ENCODE measurements at places on chromosomes 11 and 22.

DNA sequence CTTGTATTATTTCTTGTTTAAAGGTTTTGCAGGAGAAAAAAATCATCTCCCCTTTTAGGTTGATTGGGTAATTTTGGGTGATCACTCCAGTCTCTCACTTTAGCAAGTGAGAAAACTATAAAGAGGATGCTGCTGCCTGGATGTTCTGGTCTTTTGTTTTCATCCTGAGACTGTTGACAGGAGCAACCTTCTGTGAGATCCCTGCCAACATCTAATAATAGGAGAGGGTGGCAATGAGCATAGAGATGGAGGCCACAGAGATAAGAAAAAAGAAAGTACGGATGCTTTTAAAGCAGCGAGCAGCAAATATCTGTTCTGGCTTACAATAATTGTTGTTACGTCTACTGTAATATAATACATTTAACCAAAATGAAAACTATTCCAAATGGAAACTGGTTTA lies 293.6 kb upstream of the MTNR1B start:
- no peak for DNase-seq

DNA sequence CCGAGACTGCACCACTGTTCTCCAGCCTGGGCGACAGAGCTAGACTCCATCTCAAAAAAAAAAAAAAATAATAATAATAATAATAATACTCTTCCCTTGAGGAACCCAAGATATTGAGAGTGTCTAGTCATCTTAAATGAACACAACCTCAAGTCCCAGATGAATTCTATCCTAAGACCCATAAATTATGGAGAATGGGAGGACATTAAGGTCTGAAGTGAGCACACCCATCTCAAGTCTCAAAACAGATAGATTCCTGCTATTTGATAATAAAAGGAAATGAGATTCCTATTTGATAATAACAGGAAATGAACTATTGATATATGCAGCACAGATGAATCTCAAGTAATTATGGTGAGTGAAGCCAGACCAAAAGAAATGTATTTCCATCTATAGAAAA lies 51.5 kb downstream of the MAPK1 start:
- DNase-seq: no peak

GRCh38 chr22:22827187-22827939 lies 60.3 kb upstream of the IGLL5 start:
- DNase-seq: no peak

DNA sequence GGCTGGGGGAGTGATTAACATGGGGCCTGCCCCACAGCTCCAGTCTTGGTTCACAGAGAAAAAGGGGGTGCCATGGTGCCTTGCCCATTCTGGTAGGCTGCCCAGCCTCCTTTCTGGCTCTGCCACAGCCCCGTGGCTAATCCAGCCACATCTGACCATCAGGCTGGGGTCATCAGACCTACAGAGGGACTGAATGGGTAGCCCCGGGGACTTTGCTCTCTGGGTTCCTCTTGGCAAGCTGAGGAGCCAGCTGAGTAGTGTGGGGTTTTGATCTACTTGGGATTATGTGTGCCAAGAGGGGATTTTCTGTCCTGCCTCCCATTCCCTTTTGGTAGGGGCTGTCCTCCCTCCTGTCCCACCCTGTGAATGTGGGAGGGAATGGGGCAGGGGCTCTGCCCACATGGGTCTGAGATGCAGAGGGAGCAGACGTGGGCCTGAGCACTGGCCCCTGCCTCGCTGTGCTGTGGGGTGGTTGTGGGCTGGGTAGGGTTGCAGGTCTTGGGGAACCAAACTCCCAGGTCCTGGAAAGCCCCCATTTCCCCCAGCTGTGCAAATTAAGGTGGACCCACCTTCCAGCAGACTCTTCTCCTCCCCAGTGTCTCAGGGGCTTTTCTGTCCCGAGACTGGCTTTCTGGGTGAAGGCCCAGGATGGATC lies 32.0 kb downstream of the CD82 start:
- DNase-seq: no peak

DNA sequence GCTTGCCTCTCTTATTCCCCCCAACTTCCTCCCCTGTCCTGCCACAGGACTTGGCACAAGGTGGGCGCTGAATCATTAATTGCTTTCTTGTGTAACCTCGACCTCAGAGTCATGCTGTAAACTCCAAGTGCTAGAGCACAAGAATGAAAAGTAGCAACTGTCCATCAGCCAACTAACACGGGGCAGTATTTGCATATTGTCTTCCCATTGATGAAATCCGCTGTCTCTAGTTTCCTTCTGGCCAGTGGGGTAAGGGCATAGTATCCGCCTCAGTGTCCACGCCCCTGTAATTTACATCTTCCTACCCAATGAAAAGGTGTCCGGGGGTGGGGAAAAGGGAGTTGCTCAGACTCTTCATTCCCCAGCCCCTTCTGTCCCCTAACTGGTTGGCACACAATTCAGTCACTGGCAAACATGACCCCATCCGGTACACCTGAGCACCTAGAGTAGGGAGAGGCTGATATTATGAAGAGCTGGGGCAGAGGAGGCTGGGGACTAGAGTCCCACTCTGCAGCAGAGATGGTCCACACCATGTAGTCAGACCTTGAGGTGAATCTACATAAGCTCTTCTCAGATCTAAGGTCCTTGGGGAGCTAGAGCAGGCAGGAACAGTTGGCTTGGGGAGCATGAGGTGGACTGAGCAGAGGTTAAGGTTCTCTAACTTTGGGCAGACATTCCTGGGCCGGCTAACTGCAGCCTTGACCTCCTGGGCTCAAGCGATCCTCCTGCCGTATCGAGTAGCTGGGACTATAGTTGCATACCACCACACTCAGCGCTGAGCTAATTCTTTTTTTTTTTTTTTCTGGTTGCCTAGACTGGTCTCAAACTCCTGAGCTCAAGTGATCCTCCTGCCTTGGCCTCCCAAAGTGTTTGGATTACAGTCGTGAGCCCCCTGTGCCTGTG lies 6.8 kb upstream of the GGA1 start:
- DNase-seq: peak; percentile 57

DNA sequence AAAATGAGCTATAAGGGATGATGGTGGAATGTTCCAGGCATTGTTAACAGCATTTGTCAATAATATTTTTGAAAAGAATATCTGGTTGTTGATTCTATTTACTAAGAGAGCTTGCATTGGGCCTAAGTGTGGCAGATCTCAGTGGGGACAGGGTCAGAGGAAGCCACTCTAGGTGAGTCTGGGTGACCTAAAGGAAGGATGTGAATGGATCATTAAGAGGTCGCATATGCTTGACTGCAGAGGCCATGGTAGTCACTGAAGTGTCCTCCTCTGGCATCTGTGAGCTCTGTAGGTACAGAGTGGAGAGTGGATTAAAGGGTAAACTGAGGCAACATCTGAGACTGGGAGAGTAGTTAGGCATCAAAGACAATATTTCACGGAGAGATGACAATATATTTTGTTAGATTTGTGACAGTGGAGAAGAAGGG lies 37.9 kb upstream of the TOP3B start:
- DNase-seq: no peak

DNA sequence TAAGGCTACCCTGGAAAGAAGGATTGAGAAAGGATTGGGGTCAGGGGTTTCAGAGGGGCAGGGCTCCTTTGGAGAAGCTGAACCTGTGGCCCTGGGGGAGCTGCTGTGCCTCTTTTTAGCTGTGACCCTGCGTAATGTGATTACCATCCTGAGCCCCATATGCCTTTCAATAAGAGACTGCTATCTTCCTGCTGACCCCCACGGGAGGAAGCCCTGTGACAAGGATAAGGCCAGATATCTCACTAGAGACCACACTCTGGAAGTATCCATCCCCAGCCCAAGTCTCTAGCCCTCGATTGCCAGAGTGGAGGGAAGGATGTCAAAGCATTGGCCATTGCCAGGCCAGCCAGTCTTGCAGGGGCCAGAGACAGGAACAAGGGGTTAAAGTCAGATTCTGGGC lies 4.8 kb upstream of the SLC39A13 start:
- no peak for DNase-seq

- DNase-seq: no peak
Measured at GRCh38 chr22:16586170-16586569, 6.4 kb downstream of the CCT8L2 start.

GRCh38 chr22:45726081-45726480 lies 54.4 kb downstream of the ATXN10 start:
- DNase-seq: no peak

- DNase-seq: no peak
Measured at GRCh38 chr22:29212743-29213142, 7.0 kb downstream of the EMID1 start.

DNA sequence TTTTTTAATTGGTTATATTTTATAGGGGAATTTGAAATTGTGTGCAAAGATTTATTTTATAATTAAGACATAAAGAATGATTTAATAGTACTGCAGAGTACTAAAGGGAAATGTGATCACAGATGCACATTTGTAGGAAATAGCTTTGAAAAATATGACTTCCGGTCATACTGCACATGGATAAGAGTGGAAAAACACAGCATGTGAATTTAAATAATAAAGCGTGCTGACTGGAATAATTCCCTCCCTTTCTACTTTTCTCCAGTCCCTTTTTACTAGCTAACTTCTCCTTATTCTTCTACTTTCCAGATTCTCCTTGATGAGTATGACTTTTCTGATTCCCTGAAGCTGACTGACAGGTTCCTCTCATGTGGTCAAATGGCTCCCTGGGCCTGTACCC lies 238.4 kb upstream of the CTSC start:
- no peak for DNase-seq

DNA sequence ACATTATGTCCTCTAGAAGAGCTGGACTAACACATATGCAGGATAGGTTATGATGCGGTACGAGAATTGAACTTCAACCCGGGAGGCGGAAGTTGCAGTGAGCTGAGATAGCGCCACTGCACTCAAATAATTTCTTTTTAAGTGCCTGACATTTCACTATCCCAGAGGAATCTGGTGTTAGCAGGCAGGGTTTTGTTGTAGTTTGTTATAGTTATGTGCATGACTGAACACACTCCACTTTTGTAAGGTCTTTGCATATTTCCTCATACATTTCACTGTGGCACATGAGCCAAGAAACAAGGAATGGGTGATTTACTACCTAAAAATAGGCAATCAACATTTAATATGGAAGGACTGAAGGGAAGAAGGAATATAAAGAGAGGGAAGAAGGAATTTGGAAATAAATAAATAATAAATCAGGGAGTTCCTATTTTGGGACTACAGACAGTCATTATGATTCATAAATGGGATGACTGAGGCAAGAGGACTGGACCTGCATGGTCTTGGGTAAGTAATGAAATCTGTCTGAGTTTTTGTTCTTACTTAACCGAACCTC lies 8.7 kb upstream of the HIPK3 start:
- DNase-seq: peak; percentile 64

DNA sequence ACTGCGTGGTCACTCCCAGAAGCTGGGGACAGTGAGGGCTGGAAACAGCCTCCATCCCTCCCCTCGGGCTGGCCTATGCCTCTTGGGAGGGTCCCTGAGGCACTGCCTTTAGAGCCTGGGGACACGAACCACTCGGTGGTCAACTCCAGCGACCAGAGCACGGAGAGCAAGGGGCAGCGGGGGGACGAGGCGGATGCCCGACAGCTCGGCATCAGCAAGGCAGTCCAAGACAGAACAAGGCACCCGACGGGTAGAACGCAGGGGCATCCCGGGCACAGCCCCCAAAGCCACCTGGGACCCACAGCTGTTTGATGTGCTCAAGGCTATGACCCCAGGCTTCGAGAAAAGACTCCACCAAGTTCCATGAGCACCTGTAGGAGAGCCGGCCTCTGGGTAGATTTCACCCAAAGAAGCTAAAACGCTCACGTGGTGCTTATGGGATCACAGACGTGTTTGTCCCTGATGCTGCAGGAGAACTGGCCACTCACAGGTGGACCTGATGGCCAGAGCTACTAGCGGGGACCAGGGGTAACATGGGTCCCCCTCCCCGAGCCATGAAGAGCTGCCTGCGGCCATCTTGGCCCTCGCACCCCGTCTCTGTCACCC lies 510 bp upstream of the LSP1 start:
- no peak for DNase-seq

- no peak for DNase-seq
Measured at GRCh38 chr11:106369224-106369623, 291.8 kb downstream of the AASDHPPT start.

GRCh38 chr11:1202154-1202775 lies 20.6 kb upstream of the MUC5B start:
- no peak for DNase-seq

DNA sequence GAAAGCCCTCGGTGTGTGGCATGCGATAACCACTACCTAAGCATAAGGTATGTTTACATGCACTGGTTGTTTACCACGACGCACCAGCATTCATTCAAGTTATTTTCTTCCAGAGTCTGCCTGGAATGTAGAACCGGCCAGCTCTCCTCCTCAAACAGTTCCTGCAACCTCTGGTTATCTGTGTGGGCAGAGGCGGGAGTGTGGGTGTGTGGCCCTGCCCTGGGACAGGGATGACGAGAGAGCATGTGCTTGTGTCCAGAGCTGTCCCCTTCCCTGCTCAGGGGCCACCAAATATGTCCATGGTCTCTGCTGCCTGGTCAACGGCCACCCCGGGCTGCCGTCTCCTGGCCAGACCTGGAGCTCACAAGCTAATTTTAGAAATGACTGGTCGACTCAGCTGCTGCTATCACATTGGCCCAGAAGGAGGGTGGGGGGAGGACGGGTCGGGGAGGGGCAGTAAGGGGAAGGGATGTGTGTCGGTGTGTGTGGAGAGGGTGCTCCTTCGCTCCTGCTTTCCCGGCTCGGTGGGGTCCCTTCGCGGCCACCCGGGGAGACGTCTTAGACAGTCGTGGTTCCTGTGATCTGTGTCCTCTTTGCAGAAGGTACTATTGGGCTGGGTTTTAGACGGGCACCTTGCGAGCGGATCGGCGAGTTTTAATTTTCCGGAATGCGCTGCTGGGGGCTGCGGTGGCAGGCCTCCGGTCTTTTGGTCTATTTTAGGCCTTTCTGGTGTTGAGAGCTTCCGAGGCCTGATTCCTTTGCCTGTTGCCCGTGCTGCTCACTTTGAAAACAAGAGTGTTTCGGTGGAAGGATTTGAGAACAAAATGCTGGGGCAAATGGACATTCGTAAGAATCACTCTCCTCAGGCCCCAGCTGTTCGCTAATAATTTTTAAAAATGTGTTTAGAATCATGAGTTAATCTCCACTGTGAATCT lies at the start of gene MYO18B:
TSS of gene MYO18B (plus strand) at position 497 of the 935 bp plus-strand sequence. CDS start 18,905 bp downstream, outside the sequence.
- DNase-seq: no peak

DNA sequence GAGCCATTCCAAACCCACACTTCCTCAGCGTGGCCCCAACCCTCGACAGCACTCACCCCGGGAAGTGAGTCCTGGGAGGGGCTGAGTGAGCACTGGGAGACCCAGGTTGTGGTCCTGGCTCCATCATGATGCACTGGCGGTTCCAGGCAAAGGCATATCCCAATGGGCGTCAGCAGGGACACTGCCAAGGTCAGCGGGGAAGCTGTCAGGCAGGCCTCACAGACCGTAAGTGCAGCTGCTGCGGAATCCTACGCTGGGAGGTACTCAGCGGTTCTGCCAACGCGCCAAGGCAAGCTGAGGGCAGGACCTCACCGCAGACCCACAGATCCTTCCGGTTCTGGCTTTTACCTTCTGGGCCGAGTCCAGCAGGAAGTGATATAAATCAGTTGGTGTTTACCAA lies 1.4 kb upstream of the GAL3ST1 start:
- no peak for DNase-seq

Measured in suppressor macrophage treated with lipopolysaccharide for 4 hours (primary cell).